ENCODE measurements at places on chromosomes 3 and 15.

DNA sequence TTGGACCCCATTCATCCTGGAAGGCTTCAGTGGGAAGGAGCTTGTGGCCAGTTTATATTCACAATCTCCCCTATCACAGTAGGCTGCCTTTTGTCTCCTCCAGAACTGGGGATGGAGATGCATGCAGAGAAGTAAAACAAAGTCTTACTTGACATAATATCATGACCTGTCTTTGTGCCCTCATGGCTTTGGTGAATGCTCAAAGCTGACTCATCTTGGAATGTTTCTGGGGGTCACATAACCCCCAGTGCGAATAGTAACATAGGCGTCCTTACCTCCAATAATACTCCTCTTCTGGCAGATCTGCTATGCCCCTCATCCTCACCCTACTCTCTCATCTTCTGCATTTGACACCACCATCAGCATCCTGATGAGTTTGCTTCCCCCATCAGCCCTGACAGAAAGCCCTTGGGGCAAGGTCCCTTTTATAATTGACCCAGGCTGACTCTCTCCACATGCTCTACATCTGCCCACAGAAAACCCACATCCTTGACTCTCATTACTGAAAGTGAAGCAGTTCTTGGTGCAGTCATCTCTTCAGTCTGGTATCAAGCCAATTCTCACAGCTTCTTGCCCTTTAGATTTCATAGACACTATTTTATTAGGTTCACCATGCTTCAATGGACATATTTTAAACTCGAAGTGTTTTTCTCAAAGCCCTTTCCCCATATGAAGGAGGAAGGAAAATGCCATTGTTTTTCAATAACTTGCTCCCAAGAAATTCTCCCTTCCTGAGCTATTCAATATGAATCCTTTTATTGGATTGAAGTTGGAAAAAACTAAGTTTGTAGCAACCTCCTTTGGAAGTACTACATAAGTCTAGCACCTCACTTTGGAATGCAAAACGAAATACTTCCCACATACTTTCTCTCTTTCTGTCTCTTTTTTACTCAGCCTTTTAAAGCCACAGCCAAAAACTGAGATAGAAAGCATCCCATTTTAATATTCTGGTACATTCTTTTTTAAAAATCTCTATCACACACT is 36.6 kb downstream of the OSTN start:
- DNase-seq, result no peak

- no peak for DNase-seq
Measured at GRCh38 chr3:185070491-185071286, 82.2 kb downstream of the C3orf70 start.

- DNase-seq, result no peak
Measured at GRCh38 chr3:34782871-34783270, 856.5 kb upstream of the ARPP21 start.

- no peak for DNase-seq
Measured at GRCh38 chr15:98154863-98155262, 194.4 kb downstream of the ARRDC4 start.

GRCh38 chr15:64522226-64522823 is 61.9 kb downstream of the ZNF609 start:
- DNase-seq, result peak; percentile 27
